ENCODE measurements at places on chromosomes 1 and 21.

DNA sequence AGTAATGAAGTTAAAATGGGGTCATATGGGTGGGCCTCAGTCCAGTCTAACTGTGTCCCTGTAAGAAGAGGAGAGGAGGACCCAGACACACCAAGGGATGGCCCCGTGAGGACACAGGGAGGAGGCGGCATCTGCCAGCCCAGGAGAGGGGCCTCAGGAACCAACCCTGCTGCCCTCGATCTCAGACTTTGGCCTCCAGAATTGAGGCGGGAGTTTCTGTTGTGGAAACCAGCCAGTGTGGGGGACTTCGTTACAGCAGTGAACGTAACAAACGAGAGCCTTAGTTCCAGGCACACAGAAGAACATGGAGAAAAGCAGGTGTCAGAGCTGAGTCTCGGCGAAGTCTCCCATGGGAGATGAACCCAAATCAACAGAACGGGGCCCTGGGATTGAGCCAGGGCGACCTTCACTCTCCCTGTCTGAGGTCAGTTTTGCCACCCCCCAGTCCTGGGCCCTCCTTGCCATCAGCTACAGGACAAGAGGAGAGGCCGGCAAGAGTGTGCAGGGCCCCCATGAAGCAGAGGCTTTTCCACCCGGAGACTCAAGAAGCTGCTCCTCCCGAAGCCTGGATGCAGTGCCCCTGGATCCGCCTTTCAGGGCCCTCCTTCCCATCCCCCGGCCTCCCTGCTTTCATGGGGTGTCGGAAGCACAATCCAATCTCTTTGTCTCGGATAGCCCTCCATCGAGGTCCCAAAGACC is 36.6 kb downstream of the TFF3 start:
- DNase-seq = no peak

GRCh38 chr1:22517956-22518355 is 45.3 kb upstream of the EPHA8 start:
- DNase-seq = no peak

- DNase-seq = no peak
Observed at GRCh38 chr1:234331507-234331906, 41.7 kb upstream of the COA6 start.

DNA sequence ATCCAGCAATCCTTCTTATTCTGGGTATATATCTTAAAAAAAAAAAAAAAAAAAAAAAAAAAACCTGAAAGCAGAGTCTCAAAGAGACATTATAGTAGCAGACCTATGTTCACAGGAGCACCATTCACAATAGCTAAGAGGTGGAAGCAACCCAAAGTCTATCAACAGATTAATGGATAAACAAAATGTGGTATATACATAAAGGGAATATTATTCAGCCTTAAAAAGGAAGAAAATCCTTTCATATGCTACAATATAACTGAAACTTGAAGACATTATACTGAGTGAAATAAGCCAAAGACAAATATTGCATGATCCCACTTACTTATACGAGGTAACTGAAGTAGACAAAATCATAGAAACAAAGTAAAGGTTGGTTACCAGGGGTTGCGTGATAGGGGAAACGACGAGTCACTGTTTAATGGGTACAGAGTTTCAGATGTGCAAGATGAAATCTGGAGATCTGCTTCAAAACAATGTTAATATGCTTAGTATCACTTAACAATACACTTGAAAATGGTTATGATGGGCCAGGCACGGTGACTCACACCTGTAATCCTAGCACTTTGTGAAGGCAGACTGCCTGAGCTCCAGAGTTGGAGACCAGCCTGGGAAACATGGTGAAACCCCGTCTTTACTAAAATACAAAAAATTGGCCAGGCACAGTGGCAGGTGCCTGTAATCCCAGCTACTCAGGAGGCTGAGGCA is 29.5 kb downstream of the PIK3R3 start:
- no peak for DNase-seq

- DNase-seq = no peak
Observed at GRCh38 chr1:88731475-88732269, 47.6 kb downstream of the PKN2 start.

DNA sequence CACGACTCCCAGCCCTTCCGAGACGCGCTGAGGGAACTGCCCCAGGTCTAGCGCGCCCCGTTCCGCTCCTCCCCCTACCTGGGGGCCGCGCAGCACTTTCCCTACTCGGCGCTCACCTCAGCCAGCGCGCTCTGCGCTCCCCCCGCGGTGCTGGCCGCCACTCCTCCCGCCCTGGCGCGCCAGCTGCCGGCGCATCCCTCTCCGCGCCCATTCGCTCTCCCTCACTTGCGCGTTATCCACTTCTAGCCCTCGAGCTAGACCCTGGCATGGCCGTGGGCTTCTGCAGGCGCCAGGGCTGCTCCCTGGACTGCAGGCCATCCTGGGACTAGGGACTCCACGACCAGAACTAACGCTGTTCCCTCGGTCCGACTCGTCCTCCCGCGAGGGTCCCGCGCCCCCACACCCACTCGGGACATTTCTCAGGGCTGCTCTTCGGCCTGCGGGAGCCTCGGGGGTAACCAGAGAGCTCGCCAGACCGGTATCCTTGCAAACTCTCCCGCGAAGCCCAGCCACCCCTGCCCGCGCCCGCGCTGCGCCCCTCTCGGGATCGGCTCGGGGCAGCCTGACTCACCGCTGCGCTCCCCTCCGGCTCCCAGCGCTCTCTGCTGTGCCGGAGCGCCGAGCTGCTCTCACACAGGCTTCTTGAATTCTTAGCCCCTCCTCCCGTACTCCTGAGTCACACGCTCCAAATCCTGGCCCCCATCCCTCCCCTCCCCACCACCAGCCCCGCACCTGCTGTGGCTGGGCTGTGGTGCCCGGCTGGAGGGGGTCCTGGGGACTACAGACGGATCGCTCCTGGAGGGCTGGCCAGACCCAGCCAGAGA is at the start of gene NGF:
Gene NGF (minus strand): TSS at position 617 of the 824 bp plus-strand sequence. CDS start 51,454 bp downstream, outside the sequence.
- no peak for DNase-seq

GRCh38 chr1:17976854-17977253 is 130.7 kb upstream of the IGSF21 start:
- DNase-seq = no peak

GRCh38 chr1:85943526-85943925 is 213.0 kb downstream of the COL24A1 start:
- no peak for DNase-seq

DNA sequence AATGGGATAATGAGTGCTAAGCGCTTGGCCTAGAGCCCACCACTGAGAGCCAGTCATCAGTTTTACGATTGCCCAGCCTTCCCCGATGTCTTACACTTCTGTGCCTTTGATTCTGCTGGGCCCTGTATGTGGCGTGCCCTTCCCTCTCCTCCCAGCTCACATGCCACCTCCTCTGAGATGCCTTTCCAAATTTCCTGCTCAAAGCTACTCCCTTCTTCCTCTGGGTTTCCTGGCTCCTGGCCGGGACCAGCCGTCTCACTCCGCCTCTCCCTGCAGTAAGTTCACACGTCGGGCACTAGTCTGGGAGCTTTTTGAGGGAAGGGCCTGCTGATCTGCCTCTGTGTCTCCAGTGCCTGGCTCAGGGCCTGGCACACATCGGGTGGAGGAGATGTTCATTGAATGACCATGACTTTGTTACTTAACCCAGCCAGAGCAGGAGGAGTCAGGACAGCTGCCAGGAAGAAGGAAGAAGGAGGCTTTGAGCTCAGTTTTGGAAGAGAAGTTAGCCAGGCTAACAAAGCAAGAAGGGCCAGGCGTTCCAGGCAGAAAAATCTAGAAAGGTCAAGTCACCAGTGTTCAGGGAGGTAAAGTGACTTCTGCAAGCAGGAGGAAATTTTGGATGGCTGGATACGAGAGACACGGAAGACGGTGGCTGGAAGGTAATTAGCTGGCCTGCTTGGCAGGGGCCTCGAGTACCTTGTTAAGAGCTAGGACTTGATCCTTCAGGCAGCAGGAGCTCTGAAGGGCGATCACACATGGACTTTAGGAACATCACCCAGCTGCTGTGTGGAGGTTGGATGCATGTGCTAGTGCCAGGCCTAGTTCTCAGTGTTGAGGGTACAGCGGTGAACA is 63.6 kb downstream of the EPHB2 start:
- DNase-seq = no peak

DNA sequence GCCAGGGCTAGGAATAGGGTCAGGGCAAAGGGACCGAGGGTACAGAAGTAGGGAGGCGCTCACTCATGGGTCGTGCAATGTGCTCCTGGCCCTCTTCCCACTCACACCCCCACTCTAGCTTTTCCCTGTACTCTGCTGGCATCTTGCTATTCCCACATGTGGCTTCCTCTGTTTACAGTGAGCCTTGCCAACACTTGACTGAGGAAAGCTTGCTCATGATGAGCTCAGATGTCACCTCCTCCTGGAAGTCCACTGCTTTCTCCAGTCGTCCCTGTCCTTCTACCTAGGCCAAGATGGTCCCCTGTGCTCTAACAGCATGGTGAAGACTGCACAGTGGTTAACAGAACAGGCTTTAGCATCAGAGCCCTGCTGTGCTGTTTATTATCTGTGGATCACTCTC is 8.0 kb upstream of the RIMS3 start:
- DNase-seq = no peak

- DNase-seq = no peak
Observed at GRCh38 chr1:156146020-156146768, 7.2 kb upstream of the SEMA4A start.

Data from effector CD4-positive, alpha-beta T cell (primary cell).